ENCODE measurements at places on chromosomes 13 and 19.

DNA sequence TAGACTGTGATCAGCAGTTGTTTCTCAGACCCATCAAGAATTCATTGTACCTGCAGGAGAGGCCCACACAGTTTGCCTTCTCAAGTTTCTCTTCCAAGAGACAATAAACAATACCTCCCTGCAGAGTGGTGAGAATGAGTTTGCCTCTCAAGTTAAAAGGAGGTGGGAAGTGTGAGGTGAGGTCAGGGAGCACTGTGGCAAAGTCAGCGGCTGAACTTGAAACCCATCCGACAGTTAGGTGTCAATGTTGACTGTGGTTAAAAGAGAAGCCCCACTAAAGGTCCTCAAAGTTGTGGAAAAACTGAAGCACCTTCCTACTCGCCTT lies 72.9 kb upstream of the TSC22D1 start:
- peak; percentile 40 for DNase-seq

DNA sequence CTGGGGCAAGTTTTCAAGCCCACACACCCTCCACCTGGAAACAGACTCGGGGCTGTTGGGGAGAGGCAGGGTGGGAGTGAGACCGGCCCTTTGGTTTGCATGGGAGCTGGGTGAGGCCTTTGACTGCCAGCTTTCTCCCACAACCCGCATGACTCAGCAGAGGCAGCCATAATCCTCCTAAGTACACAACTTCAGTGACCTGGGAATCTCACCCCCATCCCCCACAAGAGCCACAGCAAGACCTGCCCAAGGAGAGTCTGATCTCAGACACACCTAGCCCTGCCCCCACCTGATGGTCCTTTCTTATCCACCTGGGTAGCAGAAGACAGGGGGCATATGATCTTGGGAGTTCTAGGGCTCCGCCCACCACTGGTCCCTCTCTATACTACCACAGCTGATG lies 1615.4 kb downstream of the EFNB2 start:
- no peak for DNase-seq

- no peak for DNase-seq
Observed at GRCh38 chr13:99040536-99041131, 62.8 kb upstream of the DOCK9 start.

GRCh38 chr13:84648069-84648640 lies 765.9 kb upstream of the SLITRK1 start:
- no peak for DNase-seq

- no peak for DNase-seq
Observed at GRCh38 chr19:4473011-4473762, 1.1 kb downstream of the HDGFL2 start.

- DNase-seq, result no peak
Observed at GRCh38 chr19:5881543-5882299, 11.4 kb upstream of the FUT5 start.

DNA sequence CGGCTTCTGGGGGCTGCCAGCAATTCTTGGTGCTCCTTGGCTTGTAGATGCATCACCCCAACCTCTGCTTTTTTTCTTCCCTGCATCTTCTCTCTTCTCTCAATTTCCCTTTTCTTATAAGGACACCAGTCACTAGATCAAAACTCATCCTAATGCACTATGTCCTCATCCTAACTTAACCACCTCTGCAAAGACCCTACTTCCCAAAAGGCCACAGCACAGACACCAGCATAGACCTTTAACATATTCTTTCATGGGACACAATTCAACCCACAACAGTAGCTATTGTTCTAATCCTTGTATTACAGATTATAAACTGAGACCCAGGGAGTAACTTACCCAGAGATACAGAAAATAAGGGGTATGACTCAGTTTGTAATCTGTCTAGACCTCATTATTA lies 47.0 kb downstream of the RUBCNL start:
- no peak for DNase-seq

- no peak for DNase-seq
Observed at GRCh38 chr19:41638641-41639081, 11.8 kb upstream of the CEACAM4 start.

- no peak for DNase-seq
Observed at GRCh38 chr13:48315969-48316650, 12.6 kb downstream of the RB1 start.

DNA sequence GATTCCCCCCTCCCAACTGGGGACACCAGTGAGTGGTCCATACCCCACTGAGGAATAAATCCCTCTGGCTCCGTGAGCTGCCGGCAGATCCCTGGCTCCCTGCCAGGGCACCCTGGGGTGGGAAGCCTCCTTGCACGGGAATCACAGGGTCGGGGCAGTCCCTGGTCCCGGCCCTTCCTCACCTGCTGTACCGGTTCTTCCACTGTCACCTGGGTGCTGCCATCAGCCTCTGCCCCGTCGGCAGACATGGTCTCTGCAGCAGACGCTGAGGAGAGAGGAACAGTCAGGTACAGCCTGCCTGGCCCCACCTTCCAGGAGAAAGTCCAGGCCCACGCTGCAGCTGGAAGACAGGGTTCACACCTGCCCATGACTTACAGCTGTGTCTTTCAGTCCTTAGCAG lies 6.3 kb downstream of the PLIN3 start:
- DNase-seq, result no peak

DNA sequence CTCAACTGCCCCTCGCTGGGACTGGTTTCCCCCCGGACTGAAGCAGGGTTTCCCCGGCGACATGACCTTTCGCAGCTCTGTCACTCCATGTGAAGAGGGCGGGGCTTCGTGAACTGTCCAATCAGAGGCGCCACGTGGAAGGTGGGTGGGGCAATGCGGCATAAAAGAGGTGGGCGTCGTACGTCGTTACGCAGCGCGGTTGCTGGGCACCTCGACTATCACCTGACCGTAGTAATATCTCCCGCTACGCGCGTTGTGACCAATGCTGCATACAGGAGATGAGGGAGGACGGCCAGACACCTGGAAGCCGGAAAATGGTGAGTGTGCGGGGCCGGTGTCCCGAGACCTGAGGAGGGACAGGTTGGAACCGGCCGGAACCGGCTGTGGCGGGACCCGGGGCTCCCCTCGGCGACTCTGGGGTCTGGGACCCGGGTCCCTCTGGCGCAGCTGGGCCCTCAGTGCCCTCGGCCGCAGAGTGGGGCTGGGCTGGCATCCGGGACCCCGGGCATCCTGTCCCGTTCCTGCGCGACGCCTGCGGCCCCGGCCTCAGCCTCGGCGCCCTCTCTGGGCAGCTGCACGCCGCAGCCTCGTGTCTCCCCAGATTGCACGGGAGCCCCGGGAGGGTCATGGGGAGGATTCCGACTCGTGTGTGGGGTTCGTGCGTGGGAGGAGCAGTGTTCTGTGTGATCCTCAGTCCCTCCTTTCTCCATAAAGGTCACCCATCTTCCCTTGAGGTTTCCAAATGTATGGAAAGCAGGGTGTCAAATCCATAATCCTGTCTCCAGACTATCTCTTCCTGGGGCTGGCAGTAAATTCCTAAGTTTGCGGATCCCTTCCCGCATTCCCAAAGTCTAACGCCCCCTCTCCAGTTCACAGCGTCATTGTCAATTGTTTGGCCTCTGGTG lies 32.2 kb downstream of the ZNF136 start:
- DNase-seq, result peak; percentile 22

GRCh38 chr13:63693696-63694095 lies 2278.0 kb upstream of the PCDH20 start:
- no peak for DNase-seq

GRCh38 chr19:9991425-9992191 lies 18.7 kb downstream of the COL5A3 start:
- no peak for DNase-seq

- DNase-seq, result no peak
Observed at GRCh38 chr19:929891-930258, 4.0 kb downstream of the ARID3A start.

DNA sequence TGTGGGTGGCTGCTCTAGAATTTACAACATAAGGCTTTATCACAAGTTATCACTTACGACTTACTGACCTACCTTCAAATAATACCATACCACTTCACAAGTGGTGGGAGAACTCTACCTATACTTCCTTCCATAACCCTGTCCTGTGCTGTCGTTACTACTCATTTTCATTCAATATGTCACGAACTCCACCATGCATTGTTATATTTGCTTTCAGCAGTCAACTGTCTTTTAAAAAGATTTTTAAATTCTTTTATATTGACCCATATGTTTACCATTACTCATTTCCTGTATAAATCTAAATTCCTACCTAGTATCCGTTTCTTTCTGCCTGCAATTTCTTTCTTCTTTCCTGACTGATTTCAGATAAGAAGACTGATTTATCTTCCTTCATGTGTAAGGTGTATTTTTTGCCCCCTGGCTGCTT lies 200.0 kb downstream of the KLF12 start:
- no peak for DNase-seq

- DNase-seq, result no peak
Observed at GRCh38 chr13:79533781-79534400, 52.9 kb downstream of the NDFIP2 start.

DNA sequence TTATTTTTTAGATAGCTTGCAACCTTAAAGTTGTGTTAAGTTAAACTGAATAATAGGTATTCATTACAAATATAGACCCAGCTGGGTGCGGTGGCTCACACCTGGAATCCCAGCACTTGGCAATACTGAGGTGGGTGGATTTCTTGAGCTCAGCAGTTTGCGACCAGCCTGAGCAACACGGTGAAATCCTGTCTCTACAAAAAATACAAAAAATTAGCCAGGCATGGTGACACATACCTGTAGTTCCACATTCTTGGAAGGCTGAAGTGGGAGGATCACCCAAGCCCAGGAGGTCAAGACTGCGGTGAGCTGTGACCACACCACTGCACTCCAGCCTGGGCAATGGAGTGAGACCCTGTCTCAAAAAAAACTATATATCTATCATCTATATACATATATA lies 386.5 kb downstream of the PCDH17 start:
- no peak for DNase-seq

Measured in activated CD4-positive, alpha-beta T cell treated with anti-CD3 and anti-CD28 coated beads, Interleukin-10, Interleukin-2, amounts not matched to agents 100 ng/mL and 50 ng/mL, durations not matched to agents 16 hours and 8 hours (primary cell).